ENCODE measurements at places on chromosomes 11 and 22.

DNA sequence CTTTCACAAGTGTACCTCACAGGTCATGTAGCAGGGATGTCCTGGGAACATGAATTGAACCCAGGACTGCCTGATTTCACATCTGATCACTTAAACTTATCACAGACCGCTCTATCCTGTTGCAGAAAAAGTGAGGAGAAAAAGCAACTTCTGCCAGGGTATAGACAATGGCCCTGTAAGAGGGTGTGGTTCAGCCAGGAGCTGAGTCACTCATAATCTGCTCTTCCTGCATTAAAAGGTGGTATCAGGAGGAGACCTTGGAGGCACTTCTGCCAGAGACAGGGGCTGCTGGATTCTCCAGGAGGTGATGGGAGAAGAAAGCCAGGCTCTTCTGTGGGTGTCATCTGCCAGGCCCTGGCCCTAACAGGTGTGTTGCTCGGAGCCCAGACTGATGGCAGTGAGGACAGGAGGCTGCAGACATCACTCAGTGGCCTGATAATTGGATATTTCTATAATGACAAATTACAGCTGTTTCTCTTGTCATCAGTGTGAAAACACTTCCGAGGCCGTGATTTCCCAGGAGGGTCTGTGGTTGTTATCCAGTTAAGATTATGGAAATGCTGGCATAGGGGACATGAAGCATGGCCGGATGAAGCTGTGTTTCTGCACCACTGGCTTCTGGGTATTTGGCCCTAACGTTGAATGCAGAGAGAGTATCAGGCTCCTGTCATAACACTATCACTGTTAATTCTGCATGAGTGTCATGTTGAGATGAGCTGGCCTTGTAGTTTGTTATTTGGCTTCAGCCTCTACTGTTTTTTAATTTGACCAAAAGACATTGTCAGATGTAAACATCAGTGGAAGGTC is 125.1 kb upstream of the ZBED5 start:
- DNase-seq: no peak

DNA sequence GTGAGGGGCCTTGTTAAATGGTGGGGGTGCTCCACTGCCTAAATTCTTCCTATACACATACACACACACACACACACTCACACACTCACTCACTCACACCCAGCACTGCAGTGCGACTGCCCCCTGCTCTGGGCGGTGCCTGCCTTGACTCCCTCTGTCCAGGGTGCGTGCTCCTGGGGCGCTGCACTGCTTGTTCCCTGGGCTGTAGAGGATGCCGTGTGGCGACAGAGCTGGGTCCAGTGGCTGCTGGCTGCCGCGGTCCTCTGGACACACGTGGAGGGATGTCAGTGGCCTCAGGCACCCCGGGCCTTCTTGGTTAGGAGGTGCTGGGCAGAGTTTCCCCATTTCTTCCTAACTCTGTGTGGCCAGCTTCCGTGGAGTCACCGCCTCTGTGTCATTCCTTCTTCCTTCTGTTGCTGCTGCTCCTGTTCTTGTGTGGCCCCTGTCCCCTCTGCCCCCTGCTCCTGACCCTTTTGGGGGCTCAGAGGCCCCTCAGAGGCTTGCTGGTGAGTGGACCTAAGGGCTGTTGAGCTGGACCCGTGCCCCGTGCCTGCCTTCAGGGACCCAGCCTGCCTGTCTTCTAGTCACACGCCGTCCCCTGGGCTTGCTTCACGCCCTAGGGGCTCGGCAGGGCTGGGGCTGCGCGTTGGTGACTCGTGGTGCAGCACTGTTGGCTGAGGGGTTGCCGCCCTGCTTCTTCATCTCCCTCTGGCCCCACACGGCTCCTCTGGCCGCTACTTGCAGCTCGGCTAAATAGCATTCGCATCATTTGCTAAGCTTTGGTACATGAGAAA is 147.0 kb downstream of the TBC1D22A start:
- no peak for DNase-seq

DNA sequence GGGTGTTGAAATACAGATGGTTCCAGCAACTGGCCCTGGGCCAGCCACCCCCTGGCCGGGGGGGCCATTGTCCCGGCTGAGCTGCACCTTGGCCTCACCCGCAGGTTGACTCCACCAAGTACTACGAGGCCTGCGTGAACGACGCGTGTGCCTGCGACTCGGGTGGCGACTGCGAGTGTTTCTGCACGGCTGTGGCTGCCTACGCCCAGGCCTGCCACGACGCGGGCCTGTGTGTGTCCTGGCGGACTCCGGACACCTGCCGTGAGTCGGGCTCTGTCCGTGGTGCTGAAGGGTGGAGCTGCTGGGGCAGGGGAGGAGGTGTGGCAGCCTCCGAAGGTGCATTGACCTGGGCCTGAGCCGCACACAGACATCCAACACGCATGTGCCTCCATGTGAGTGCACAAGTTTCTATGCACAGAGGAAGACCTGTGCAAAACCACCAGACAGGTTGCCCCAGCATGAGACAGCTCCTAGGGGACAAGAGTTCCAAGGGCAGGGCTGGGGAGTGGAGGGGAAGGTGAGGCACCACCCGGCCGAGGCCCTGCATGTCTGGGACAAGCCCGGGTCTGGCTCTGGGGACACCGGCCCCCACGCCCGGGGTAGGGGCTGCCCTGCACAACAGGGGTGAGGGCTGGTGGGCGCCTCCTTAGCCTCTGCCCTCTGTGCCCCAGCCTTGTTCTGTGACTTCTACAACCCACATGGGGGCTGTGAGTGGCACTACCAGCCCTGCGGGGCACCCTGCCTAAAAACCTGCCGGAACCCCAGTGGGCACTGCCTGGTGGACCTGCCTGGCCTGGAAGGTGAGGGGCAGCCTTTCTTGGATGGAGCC is 16.1 kb downstream of the MUC5B start:
- DNase-seq: no peak

DNA sequence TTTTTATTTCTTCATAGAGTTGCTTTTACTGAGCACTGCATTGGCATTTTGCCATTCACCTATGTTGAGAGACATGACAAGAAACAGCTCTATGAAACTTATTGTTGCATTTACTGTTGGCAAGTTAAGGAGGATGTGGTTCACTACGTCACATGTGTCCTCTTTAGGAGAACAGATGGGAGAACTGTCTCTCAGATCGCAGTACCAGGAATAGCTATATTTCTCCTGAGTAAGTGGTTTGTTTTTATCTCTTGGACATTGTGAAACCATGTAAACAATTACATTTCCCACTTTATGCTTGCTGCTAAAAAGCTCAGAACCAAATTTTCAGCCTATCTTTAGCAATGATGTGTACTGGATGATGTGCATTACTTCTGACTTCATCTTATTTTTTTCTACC is 34.8 kb upstream of the PSMA1 start:
- peak; percentile 23 for DNase-seq

DNA sequence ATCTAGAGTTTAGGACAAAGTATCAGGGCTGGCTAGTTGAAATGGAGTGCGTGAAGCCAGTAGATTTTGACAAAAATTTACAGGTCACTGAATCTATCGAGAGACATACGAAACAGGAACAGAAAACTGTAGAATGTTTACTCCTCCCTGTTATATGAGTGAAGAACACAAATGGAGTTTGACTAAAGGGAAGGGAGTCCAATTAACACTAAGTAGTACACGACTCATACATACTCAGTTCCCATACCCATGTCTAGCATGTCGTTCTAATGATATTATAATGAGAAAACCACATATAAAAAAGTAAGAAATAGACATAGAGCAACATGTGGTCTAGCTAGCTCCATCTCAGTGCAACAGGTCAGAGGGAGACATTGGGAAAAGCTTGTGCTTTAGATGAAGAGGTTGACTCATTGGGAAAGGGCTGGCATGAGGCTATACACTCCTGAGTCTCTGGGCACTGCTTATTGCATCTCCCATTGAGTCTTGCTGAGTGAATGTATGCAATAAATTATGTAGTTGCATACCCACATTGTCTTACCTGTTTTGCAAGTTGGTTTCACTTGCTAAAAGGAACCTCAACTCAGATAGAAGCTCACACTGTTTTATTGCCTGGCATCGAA is 43.5 kb downstream of the CD44 start:
- DNase-seq: no peak

GRCh38 chr11:19530505-19530904 is 182.1 kb upstream of the NAV2 start:
- no peak for DNase-seq

DNA sequence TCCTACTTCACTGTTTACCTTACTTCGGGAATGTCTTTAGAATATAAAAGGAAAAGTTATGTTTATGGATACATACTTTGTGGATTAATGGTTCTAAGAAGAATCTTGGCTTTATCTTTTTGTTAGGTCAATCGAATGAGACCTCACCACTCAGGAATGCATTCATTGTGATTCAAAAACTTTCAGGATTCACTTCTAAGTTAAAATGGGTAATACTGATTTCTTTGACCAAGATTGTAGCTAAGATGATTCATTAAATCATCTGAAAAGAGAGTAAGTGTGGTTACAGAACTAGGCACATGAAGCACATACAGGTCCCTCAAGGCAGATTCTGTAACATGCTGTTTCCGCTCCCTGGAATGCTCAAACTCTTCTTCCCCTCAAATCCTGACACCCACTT is 716.4 kb downstream of the KCNA4 start:
- DNase-seq: no peak

- DNase-seq: no peak
Measured at GRCh38 chr11:112270551-112271180, 10.0 kb upstream of the PLET1 start.

- no peak for DNase-seq
Measured at GRCh38 chr11:282171-282570, 4.0 kb downstream of the NLRP6 start.

DNA sequence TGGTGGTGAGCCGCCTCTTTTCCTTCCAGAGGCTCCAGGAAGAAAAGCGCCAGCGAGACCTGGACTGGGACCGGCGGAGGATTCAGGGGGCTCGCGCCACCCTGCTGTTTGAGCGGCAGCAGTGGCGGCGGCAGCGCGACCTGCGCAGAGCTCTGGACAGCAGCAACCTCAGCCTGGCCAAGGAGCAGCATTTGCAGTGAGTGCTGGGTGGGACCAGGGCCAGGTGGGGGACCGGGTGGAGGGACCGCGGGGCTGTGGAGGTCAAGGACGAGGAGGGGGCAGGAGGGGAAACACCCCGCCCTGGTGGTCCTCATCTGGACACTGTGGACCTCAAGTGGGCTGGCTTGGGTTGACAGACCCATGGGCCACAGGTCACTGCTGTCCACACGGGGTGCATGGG is 17.4 kb downstream of the RIBC2 start:
- DNase-seq: no peak

- DNase-seq: no peak
Measured at GRCh38 chr11:129458278-129458677, 82.6 kb downstream of the BARX2 start.

DNA sequence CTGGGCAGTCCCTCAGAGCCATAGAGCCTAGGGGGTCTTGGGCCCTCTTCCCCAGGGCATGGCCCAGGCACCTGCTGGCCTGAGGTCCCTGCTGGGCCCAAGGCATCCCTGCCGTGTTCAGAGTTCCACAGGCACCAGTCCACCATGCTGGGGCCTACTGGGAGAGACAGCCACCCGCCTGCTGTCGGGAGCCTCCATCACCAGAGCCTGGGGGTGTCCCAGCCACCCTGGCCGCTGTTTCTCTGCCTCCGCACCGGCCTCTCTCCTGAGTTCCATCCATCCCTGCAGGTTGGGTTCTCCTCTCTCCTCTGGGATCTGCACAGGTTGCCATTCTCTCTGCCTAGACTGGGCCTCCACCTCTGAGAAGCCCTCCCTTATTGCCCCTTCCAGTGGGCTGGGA is 68.6 kb downstream of the KCNQ1 start:
- no peak for DNase-seq

DNA sequence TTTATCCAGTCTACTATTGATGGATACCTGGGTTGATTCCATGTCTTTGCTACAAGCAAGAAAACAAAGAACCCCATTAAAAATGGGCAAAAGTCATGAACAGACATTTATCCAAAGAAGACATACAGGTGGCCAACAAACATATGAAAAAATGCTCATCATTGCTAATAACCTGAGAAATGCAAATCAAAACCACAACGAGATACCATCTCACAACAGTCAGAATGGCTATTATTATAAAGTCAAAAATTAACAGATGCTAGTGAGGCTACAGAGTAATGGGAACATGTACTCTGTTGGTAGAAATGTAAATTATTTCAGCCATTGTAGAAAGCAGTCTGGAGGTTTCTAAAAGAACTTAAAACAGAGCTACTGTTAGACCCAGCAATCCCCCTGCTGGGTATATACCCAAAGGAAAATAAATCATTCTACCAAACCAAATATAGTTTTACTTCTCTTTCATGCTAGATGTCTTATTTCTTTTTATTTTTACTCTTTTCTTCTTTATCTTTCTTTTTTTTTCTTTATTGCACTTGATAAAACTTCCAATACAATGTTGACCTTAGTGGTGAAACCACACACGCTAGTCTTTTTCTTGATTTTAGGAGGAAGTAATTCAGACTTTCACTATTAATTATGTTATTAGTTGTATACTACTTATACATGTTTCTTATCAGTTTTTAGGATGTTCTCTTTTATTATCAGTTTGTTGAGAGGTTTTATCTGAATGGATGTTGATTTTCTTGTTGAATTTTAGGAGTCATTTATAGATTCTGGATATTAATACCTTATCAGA is 14.3 kb downstream of the TRIM22 start:
- no peak for DNase-seq

DNA sequence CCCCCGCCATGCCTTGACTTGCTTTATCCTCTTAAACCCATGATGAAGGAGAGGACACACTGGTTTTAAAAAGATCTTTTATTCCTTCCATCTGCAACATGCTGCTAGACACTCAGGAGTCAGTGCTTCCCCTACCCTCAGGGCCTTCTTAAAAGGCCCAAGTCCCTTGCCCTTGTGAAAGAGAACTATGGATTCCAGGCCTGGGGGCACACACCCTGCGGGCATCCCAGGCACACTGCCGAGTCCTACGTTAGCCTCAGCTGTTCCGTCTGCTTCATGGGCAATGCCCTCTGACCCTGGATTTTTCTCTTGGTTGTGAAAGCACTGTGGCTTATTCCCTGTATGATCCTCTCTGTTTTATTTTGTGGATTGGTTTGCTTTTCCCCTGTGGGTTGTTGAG is 35.1 kb upstream of the RAB1B start:
- no peak for DNase-seq

GRCh38 chr11:19433367-19433766 is 192.6 kb upstream of the E2F8 start:
- DNase-seq: no peak

GRCh38 chr11:69079661-69080256 is 31.0 kb downstream of the TPCN2 start:
- DNase-seq: no peak
